Spinal cord (tissue), 10 donors: ENCODE measurements at places on chromosomes 4 and X. TPM values are rescaled to one million over a fixed set of nuclear protein-coding genes. Genes with fewer than 3 reads are reported as not detected.

CFAP99 gene
- total RNA-seq = 0.20 TPM

DNA sequence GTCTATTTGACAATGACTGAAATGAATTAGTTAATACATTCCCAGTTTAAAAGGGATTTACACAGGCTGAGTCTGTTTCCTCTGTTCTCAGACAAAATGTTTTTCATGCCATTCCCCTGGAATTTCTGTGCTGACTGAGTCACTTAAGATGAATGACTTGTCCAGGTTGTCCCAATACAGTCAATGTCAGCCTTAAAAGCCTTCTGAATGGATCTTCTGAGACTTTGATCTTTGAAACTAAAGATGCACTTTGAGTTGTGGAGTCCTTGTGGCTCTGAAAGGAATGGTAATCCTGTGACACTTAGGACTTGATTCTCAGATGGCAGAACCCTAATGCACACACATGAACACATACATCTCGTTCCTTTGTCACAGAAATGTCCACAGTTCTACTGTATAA, 622.2 kb upstream of the GRID2 start:
- H3K4me1 ChIP-seq = no peaks in the 10 kb centered on the region
- H3K27ac ChIP-seq = no peak overlapping the region
- DNase-seq = no peak
- no peaks in the 10 kb centered on the region for H3K27me3 ChIP-seq
- H3K4me3 ChIP-seq = no peak overlapping the region
- no peaks in the 10 kb centered on the region for H3K36me3 ChIP-seq

- peaks cover 26% of the 10 kb centered on the region for H3K4me1 ChIP-seq
- peaks cover 5% of the 10 kb centered on the region for H3K36me3 ChIP-seq
- peak overlapping the region; percentile 62 for H3K4me3 ChIP-seq
- no peaks in the 10 kb centered on the region for H3K27me3 ChIP-seq
- H3K27ac ChIP-seq = peak overlapping the region; percentile 43
Observed at GRCh38 chr4:2537011-2537830, 774 bp downstream of the FAM193A start.

- no peaks in the 10 kb centered on the region for H3K36me3 ChIP-seq
- H3K27ac ChIP-seq = no peak overlapping the region
- H3K4me3 ChIP-seq = no peak overlapping the region
Observed at GRCh38 chr4:162016991-162017390, 146.8 kb downstream of the FSTL5 start.

- H3K27me3 ChIP-seq = peaks cover 9% of the 10 kb centered on the region
- H3K4me3 ChIP-seq = peak within 1 kb of the TSS; percentile 87
- DNase-seq = no peak
- peaks cover 23% of the 10 kb centered on the region for H3K4me1 ChIP-seq
- peak within 1 kb of the TSS; percentile 42 for H3K27ac ChIP-seq
- H3K36me3 ChIP-seq = no peaks in the 10 kb centered on the region
Observed at GRCh38 chr4:142846108-142846728, at the start of gene INPP4B. TSS of gene INPP4B (minus strand) at chr4:142846301.

- no peaks in the 10 kb centered on the region for H3K4me1 ChIP-seq
- no peaks in the 10 kb centered on the region for H3K27me3 ChIP-seq
- no peaks in the 10 kb centered on the region for H3K36me3 ChIP-seq
- H3K4me3 ChIP-seq = no peak overlapping the region
Observed at GRCh38 chrX:97027384-97027922, 143.7 kb downstream of the RPA4 start.

DNA sequence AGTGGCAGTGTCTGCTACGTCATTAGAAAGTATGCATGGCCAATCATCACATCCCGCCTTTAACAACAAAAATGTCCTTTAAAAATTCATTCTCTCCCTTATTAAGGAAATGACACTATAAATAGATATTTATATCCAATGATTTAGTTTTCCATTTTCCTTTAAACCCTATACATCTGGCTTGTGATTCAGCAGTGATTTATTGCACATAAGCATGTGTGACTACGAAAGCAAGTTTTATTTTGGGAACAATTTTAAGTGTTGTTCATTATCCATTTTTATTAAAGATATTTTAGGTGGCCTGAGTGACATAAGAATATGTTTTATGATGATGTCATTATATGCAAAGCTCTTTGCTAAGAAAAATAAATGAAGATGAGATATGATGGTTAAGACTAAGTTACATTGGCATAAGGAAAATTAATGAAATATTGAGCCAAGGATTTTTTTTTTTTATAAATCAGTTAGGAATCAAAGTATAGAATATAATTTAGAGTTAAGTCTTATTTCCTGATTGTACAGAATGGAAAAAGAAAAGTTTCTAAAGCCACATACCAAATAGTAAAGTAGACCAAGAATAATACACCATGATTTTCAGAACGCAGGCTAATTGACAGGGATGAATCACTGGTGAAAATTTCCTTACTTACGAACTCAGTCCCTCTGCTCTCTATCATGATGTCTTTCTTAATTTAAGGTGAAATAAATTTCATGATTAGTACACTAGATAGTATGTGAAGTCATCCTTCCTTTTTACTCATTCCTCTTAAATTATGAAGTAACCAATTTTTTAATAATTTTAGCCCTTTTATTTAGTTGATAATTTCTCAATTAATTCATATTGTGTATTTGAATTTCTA, 822.4 kb downstream of the FAT4 start:
- H3K27ac ChIP-seq = no peak overlapping the region
- H3K27me3 ChIP-seq = no peaks in the 10 kb centered on the region
- H3K4me3 ChIP-seq = no peak overlapping the region
- H3K4me1 ChIP-seq = no peaks in the 10 kb centered on the region

GRCh38 chr4:90357117-90357710, 230.0 kb downstream of the CCSER1 start:
- no peaks in the 10 kb centered on the region for H3K27me3 ChIP-seq
- no peaks in the 10 kb centered on the region for H3K36me3 ChIP-seq
- no peaks in the 10 kb centered on the region for H3K4me1 ChIP-seq
- no peak overlapping the region for H3K4me3 ChIP-seq

ARMCX4 gene
- total RNA-seq = 15.9 TPM

DNA sequence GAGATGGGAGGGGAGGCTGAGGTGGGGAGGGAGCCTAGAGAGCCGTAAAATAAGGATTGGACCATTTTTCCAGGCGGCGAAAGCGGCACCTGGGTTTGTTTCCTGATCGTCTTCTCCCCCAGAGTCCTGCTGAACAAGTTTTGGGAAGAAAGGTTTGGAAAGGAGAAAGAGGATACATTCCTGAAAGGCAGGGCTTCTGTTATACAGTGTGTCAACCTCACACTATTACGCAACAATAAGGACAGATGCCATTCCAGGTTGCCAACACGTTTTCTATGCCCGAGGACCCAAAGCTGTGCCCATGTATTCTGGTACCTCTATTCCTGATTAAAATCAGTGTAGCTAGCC, 658 bp downstream of the SCOC start:
- no peaks in the 10 kb centered on the region for H3K27me3 ChIP-seq
- no peaks in the 10 kb centered on the region for H3K36me3 ChIP-seq
- no peak for DNase-seq
- peak overlapping the region; percentile 94 for H3K4me3 ChIP-seq
- H3K4me1 ChIP-seq = peaks cover 6% of the 10 kb centered on the region

GRCh38 chrX:54640736-54641135, 110.7 kb downstream of the GNL3L start:
- DNase-seq = no peak
- no peak overlapping the region for H3K4me3 ChIP-seq
- no peaks in the 10 kb centered on the region for H3K4me1 ChIP-seq
- no peak overlapping the region for H3K27ac ChIP-seq
- no peaks in the 10 kb centered on the region for H3K36me3 ChIP-seq

- no peaks in the 10 kb centered on the region for H3K36me3 ChIP-seq
- DNase-seq = peak; percentile 68
- peaks cover 17% of the 10 kb centered on the region for H3K4me1 ChIP-seq
- peak overlapping the region; percentile 84 for H3K27ac ChIP-seq
Observed at GRCh38 chr4:184648313-184649025, 778 bp downstream of the CASP3 start.

CT55 gene
- total RNA-seq = 0.17 TPM

DNA sequence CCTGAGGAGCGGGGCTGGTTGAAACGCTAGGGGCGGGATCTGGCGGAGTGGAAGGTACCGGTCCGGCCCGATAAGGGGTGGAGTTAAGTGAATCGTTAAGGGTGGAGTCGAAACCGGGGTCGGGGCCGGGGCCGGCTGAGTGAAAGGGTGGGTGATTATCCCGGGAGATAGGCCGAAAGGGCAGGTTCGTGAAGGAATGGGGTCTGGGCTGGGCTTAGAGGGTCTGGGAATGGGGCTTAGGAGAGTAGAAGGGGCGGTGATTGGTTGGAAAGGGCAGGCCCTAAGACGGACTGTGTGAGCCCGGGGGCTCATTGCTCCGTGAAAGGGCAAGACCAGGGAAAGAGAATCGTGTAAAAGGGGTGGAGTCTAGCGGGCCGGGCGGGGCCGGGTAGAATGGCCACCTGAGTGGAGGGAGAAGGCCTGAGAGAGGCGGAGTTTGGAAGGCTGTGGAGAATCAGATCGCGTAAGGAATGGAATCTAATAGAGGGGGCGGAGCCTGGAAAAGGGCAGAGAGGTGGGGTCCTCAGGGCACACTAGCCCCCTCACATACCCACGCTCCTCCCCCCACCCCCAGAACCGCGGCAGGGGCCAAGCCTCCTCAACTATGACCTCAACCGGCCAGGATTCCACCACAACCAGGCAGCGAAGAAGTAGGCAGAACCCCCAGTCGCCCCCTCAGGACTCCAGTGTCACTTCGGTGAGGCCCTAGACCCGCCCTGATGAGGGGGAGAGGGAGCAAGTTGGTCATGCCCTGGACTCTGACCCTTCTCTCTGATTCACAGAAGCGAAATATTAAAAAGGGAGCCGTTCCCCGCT, 430 bp downstream of the HDAC6 start:
- peak overlapping the region; percentile 91 for H3K27ac ChIP-seq
- peaks cover 7% of the 10 kb centered on the region for H3K36me3 ChIP-seq
- no peaks in the 10 kb centered on the region for H3K27me3 ChIP-seq
- no peak for DNase-seq

GRCh38 chrX:1488745-1489144, 36.0 kb upstream of the ASMTL start:
- no peak overlapping the region for H3K27ac ChIP-seq
- DNase-seq = no peak
- H3K4me1 ChIP-seq = peaks cover 1% of the 10 kb centered on the region
- no peaks in the 10 kb centered on the region for H3K36me3 ChIP-seq

DNA sequence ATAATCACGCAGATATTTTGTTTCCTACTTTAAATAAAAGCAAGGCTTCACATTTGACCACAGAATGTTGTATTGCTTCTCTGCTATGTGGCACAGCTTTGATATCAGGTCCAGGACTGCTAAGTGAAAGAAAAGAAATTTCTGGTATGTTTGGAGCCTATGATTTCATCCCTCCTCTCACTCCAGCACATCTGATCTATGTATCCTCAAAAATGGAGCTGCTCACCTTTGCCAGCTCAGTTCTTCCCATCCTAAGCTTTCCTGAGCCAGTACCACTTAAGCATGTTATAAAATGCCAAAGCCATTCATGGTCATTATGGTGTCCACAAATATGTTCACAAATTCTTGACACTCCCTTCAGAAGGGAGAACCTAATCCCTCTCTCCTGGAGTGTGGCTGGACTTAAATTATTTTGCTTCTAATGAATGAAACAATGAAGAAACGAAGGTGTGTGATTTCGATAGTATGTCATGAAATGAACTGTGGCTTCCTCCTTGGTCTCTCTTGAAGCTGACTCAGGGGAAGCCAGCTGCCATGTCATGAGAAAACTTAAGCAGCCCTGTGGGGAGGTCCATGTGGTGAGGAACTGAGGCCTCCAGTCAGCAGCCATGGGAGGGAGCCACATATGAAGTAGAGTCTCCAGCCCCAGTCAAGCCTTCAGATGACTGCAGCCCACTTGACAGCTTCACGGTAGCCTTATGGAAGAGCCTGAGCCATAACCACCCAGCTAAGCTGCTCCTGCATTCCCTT, 207.7 kb downstream of the MGST2 start:
- no peak overlapping the region for H3K4me3 ChIP-seq
- H3K36me3 ChIP-seq = no peaks in the 10 kb centered on the region
- DNase-seq = no peak
- H3K27me3 ChIP-seq = no peaks in the 10 kb centered on the region

DNA sequence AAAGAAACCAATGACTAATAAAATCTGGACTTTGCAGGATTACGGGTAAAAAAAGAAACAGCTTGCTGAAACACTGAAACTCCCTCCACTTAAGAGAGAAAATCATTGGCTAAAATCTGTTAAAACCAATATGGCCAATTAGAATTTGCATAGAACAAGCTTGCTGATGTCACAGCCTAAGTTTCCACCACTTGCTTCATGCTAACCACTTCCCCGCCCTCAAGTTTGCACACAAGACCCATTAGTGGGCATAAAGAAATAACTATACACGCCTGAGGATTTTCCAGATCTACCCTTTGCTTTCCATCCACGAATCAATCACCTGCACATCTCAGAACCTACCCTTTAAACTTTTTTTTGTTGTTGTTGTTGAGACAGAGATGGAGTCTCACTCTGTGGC, 42.7 kb upstream of the PHEX start:
- DNase-seq = no peak
- H3K4me1 ChIP-seq = no peaks in the 10 kb centered on the region
- H3K4me3 ChIP-seq = no peak overlapping the region
- H3K27me3 ChIP-seq = peaks cover 4% of the 10 kb centered on the region

- H3K4me3 ChIP-seq = no peak overlapping the region
- H3K27me3 ChIP-seq = no peaks in the 10 kb centered on the region
- H3K27ac ChIP-seq = no peak overlapping the region
- no peak for DNase-seq
- H3K36me3 ChIP-seq = no peaks in the 10 kb centered on the region
Observed at GRCh38 chr4:24747234-24747975, 48.0 kb upstream of the SOD3 start.

SHISA3 gene
- 1.9 TPM for total RNA-seq

GYPE gene
- total RNA-seq = 1.2 TPM

GRCh38 chrX:31572360-31572759, 500.5 kb upstream of the FTHL17 start:
- H3K27ac ChIP-seq = no peak overlapping the region
- no peak overlapping the region for H3K4me3 ChIP-seq
- H3K4me1 ChIP-seq = no peaks in the 10 kb centered on the region
- H3K36me3 ChIP-seq = no peaks in the 10 kb centered on the region

ELF2 gene
- 71.0 TPM for total RNA-seq

DNA sequence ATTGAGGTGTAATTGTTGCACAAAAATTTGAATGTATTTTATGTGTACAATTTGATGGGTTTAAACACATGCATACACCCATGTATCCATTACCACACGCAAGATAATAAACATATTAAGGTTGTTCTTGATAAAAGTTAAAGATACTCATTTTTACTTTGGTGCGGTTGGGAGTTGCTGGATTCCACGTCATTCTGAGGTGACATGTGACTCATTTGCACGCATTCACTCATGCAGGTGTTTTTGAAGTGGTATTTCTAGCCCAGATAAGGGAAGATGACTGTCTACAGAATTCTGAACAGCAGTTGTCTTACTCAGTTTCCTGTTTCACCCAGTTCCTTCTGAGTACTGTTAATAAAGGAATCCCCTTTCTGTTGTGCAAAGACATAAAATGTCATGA, 142.0 kb downstream of the RTL3 start:
- no peak overlapping the region for H3K27ac ChIP-seq
- H3K36me3 ChIP-seq = no peaks in the 10 kb centered on the region
- no peaks in the 10 kb centered on the region for H3K4me1 ChIP-seq
- no peak for DNase-seq

NWD2 gene
- 10.3 TPM for total RNA-seq
